HFFc6 (cell line): ENCODE measurements at places on chromosomes 13 and 19.

DNA sequence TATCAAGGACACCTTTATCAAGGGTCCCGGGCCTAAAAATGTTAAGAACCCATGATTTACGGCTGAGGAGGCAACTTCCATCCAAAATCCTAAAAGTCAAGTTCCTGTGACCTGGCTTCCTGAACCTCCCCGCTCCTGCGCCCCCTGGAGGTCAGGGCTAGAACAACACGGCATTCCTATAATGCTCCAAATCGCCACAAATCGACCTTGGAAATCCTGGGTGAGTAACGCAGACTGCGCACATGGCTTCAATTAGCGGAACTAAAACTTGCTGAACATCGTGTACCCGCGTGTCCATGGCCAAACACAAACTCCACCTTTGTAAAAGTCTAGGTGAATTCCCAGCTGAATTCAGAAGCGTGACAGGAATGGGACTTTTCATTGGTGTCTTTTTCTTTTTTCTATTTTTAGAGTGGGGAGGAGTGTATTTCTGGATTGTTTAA is 4.3 kb upstream of the C5AR1 start:
- DNase-seq, result peak; percentile 81

GRCh38 chr19:5025027-5025426 is 56.1 kb downstream of the KDM4B start:
- DNase-seq, result no peak

GRCh38 chr19:54662730-54663129 is at the start of gene LILRB4:
TSS of gene LILRB4 (plus strand) at chr19:54662985. CDS start at chr19:54663034, 49 bp downstream.
- no peak for DNase-seq

DNA sequence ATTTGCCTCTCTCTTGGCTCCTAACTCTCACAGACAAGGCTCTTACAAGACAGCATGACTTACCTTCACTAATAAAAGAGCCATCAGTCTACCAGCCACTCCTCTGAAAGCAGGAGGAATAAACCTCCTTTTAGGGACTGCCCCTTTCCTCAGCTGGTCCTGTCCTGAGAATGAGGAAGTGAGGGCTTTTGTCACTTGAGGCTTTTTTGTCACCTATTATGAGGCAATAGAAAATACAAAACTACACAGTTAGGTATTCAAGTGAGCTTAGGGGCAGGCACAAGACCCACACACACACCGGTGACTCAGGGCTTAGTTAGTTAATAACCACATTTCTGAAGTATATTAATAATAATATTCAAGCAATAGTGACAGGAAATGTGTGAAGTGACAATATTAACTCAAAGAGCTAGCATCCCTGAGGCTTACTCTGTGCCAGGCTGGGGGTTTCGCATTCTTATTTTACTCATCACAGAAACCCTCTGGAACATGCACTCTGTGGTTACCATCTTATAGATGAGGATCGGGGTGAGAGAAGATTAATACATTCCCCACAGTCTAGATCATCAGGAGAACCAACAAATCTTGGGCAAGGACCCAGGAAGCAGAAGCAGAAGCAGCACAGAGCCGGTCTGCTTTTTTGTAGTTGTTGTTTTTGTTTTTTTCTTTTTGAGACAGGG is 379.9 kb downstream of the LIG4 start:
- DNase-seq, result no peak

DNA sequence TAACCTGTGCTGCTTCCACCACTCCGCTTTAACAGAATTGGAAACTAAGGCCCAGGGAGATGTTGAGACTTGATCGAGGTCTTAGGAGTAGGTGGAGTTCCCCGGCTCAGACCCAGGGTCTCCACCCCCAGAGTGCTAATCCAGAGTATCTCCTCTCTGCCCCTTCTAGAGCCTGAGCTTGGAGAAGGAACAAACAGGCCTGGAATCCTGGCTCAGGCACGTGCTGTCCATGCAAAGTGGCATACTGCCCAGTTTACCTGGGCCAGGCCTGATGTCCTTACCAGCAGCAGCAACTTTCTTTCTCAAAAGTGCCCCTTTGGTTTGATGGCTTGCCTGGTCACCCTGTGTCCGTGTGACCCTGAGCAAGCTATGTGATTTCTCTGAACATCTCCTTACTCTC is 3.7 kb downstream of the SYNGR4 start:
- DNase-seq, result no peak
